ENCODE measurements at places on chromosomes 1 and 21.

- DNase-seq, result no peak
These were observed 12.5 kb downstream of the TP73 start for GRCh38 chr1:3664700-3665375.

GRCh38 chr1:47423872-47424271 is 7.8 kb downstream of the FOXE3 start:
- no peak for DNase-seq

DNA sequence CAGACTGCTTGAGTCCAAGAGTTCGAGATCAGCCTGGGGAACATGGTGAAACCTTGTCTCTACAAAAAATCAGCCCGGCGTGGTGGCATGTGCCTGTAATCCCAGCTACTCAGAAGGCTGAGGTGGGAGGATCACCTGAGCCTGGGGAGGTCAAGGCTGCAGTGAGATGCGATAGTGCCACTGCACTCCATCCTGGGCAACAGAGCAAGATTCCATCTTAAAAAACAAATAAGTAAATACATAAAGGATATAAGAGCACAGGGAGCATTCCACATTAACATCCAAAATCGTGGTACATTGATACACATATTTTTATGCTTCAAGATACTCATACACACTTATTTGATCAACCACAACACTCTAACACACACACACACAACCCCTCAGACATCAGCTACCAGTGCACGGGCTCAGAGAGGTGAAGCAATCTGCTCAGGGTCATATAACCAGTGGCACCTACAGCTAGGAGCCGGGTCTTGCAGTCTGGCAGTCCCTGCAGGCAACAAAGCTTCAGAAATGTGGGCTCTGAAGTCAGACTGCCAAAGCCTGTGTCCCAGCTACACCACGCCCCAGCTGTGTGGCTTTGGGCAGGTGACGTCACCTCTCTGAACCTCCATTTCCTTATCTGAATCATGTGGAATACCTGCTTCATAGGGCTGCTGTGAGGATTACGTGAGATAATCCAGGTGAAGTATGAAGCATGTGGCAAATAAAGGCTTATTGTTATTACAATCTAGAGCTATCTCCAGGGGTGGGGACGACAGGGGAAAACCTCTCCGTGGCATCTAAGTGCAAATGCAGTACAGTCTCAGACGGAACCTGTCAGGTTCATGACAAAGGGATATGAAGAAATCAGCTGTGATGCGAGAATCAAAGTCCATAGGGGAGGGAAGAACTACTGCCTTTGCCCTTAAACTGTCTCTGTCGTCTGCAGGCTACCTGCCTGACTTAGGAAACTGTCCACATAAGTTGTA is 4.8 kb upstream of the CRYBG2 start:
- no peak for DNase-seq

GRCh38 chr1:93694039-93694438 is 12.4 kb upstream of the BCAR3 start:
- DNase-seq, result peak; percentile 51

GRCh38 chr1:103461161-103462105 is 64.1 kb upstream of the RNPC3 start:
- peak; percentile 20 for DNase-seq

DNA sequence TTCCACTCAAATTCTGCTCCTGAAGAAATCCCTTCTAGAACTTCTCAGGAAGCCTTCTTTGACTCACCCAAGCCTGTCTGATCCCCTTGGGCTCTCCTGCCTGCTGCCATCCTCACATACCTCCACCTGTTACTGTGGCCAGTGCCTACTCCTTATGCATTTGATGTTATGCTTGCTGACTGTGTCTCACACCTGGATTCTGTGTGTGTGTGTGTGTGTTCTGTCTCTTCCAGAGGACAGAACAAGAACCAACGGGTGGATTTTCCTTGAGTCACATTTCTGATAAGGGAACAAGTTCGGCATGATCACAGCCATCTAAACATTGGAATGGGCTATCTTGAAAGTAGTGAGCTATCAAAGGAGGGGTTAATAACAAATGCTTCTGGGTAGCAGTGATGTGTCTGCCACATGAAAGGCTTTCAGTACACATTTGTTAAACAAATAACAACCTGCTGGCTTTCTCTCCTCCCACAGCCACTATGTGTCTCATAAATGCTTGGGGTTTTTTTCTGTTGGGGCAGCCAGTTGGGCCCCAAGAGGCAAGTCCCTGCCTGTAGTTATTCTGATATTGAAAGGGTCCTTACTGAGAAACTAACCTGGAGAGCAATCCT is 8.9 kb upstream of the GPR37L1 start:
- DNase-seq, result no peak
